ENCODE measurements at places on chromosomes 2 and 18.

DNA sequence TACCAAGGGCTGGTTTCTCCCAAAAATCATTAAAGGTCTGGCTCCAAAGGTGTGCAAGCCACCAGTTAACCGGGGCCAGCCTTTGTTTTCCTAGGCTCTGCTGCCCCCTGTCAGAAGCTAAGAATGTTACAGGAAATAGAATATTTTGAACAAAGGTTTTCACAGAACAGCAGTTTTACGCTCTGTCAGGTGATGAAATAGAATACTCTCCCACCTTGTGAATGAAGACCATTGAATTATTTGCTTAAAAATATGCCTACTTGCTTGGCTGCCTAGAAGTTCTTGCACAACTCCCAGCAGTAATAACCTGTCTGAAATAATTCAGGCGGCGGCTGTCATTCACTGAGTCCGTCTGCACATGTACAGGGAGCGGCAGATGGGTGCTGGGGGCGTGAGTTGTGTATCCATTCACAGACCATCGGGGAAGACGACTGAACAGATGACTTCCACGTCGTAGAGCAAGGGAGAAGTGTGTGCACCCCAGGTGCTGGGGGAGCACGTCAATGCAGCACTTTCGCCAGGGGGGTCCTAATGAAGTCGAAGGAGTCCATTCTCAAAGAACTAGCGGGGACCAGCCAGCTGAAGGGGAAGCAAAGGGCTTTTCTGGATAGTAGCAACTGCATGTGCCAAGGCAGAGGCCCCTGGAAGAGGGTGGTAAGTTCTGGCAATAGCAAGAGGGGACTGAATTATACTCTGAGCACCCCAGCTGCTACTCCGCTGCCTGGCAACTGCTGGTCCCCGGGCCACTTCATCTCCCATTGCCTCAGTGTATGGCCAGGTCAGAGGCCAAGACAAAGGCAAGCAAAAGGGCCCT lies 56.1 kb downstream of the SF3B1 start:
- DNase-seq: peak; percentile 38

DNA sequence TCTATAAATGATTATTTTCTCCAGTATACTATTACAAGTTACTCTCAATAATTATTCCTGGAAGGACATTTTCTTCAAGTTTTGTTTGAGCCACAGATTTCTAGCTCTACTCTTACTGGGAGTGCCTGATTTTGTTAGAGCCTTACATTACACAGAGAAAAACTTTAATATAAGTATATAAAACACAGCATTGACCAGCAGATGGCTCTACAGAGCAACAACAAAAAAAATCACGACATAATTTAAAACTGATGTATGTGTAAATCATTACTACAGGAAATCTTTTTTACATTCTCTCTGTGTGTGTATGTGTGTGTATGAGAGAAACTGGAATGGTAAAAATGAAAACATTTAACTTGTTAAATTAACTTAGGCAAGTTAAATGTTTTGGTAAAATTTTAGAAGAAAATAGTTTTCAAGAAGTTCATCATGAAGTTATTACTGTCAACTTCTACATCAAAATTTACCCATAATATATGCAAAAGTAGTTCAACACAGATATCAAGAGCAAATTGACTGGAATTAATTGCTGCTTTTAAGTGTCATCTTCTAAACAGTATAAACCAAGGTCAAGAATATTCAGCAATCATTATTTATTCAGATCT lies 103.3 kb downstream of the MDH1 start:
- DNase-seq: peak; percentile 78

DNA sequence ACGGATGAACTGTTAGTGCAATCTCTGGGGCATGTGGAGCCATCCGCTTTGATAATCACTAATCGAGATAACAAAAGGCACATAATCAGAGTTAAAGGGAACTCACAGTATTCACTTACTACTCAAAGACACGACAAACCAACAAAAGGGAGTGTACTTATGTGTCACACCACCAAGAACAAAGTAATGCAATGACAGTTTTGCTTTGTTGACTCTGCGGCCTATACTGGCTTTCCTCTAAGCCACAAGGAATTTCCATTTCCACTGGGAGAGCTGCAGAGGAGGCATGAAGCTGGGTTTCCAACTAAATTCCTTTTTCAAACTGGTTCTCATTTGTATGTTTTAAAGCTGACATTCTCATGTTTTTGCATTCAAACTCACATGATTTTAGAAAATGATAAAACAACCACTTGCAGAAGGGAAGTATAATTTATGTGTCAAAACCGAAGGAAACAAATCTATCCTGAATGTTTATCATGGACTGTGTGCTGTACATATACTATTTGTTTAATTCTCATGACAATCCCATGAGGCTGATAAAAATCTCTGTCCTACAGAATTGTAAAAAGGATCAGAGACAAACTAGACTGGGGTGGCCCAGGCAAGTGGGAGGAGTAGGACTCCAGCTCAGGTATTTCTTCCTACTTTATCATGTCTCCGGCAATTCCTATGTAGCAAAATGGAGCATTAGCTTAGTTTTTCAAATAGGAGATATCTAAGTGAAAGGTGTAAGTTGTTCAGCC lies 149.6 kb upstream of the SMAD7 start:
- peak; percentile 25 for DNase-seq

- no peak for DNase-seq
Observed at GRCh38 chr2:6089474-6089873, 397.3 kb downstream of the SOX11 start.

DNA sequence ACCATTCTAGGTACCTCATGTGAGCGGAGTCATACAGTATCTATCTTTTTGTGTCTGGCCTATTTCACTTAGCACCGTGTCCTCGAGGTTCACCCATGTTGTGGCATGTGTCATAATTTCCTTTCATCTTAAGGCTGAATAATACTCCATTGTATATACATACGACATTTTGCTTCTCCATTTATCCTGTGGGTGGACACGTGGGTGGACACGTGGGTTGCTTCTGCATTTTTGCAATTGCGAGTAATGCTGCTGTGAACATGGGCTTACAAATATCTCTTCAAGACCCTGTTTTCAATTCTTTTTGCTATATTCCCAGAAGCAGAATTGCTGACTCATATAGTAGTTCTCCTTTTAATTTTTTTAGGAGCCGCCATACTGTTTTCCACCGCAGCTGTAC lies 243.6 kb upstream of the EPAS1 start:
- DNase-seq: no peak

GRCh38 chr18:58970943-58971790 lies 106.5 kb downstream of the ZNF532 start:
- DNase-seq: no peak

DNA sequence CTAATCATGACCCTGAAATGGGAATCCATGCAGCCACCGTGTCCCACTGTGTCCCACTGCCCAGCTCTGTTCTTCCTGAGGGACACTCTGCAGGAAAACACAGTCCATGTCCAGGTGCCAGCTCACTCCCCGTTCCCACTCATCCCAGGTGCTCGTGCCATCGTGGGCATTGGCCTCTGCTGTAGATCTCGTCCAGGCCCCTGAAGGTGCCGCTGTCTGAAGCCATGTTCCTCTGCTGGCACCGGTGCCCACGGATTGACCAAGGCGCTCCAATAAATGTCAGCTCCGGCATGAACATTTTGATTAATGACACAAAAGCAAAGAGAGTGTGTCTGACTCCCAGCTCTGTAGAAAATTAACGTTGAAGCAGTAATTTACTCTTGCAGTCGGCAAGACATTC lies 280.1 kb upstream of the SALL3 start:
- DNase-seq: no peak

DNA sequence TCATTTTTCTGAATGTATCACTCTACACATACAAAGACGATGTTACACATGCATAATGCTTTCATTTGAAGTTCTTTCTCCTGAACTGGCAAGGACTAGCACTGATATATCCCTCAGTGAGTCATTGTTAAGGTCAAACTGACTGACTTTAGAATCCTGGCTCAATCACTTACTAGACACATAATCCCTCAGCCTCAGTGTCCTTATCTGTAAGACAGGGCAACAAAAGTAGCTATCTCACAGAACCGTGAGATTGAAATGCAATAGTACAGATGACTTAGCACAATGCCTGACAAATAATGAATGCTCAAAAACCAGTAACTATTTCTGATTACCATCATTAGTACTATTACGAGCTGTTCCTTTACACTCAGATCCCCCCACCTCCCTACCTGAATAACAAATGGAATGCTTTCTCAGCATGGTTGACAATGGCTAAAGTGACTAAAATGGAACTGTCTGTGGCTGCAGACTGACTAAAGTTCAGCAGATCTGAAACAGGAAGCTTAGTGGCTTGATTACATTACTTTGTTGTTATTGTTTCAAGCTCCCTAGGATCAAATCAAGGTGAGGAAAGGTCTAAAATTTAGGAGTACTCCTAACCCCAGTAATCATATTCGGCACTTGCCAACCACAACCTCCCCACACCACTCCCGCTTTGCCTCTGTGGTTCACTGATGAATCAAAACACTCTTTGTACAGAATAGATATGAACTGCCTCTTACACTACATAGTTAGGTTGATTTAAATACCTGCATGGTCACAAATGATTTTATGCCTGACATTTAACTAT lies 35.8 kb upstream of the CACNB4 start:
- DNase-seq: no peak

DNA sequence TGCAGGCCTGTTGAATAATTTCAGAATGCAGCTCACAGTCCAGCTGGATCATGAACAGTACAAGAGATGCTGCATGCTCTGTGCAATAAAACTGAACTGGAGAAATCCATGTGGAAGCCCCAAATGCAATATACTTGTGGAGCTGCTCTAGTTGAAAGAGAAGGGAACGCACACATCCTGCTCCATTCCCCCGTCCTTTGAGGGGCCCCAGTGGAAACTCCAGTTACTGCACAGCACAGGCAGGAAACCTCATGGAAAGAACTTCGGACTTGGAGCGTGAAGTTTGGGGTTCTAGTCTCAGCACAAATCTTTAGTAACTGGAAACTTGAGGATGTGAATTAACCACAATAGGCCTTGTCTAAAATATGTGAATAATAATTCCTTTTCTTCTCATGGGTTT lies 73.2 kb downstream of the PLA2R1 start:
- no peak for DNase-seq

GRCh38 chr2:3179626-3180025 lies 198.0 kb downstream of the EIPR1 start:
- DNase-seq: no peak

DNA sequence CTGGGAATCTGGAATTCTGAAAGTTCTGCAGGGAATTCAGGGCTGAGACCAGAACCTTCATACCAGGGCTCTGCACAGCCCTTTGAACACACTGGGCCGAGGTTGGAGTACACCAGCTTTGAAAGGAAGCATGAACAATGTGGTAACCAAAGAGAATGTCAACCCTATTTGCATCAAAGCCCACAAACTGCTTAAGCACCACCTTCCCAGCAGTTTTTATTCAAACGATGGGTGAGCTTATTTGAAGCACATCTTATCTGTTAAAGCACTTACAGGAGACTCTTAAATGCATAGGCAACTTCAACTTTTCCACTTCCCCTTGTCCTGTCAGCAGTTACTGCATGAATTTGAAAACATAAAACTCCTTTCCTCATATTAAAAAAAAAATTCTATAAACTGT lies 96.6 kb downstream of the TXNL1 start:
- no peak for DNase-seq

Data from AG10803 (cell line).